ENCODE measurements at places on chromosomes 16 and 17.
A peak's percentile ranks its signal among the peaks of the same experiment; 100 is the strongest.

GRCh38 chr16:23148513-23149266, 562 bp downstream of the USP31 start:
- peak; percentile 76 for DNase-seq

DNA sequence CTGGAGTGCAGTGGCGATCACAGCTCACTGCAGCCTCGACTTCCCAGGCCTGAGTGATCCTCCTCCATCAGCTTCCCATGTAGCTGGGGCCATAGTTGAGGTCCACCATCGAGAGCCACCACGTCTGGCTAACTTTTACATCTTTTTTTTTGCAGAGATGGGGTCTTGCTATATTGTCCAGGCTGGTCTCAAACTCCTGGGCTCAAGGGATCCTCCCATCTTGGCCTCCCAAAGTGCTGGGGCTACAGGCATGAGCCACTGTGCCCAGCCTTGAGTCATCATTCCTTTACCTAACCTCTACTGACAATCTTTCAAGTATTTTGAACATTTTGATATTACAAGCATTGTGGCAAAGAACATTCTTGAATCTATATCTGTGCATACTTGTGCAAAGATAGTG, 9.4 kb upstream of the CCDC92B start:
- no peak for DNase-seq

GRCh38 chr16:15951852-15952251, 2.4 kb downstream of the ABCC1 start:
- no peak for DNase-seq

GRCh38 chr17:62737513-62737912, 70.6 kb downstream of the MARCHF10 start:
- DNase-seq = no peak

GRCh38 chr17:17077861-17078732, 35.8 kb downstream of the MPRIP start:
- DNase-seq = no peak
